Fibroblast of skin of back (primary cell): ENCODE measurements at places on chromosomes 13 and 19.

DNA sequence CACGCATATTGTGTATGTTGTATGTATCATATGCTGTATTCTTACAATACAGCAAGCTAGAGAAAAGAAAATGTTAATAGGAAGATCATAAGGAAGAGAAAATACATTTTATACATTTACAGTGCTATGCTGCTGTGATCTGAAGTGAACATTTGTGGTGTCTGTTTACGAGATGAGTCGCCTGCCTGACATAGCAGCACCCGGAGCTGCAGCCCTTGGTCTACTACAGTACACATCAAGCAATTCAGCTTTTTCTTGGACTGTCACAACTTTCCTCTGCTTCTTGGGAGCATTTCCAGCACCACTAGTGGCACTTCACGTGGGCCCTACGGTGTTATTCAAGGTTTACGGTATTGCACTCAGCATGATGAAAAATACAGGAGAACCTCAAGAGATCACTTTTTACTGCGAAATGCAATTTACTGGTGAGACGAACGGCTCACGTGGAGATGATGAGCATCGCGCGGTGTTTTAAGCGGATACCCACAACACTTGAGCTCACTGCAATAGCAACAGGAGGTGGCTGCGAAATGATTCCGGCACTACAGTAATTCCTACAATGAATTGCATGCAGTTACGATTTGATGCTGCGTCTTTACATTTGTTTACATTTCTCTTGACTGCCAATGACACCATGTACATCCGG, 308.4 kb downstream of the FGF9 start:
- DNase-seq: peak; percentile 37

GRCh38 chr19:48965806-48966540, 864 bp downstream of the FTL start:
- DNase-seq: peak; percentile 86

DNA sequence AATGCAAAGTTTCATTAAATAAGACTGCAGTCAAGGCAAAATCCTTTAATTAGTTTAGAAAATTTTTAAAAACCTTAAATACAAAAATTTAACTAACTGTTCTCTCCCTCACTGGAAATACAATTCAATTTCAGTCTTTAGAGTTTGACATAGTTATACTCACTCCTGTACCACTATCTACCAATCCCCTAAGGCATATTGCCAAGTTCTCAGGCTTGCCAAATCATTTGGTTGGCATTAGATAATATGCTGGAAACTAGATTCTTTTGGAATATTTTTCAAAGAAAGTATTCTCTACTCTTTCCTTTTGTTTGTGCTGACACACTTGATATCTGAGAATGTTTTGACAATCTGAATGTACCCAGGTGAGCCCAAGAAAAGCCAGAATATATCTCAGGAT, 77.2 kb downstream of the TSC22D1 start:
- DNase-seq: peak; percentile 12

DNA sequence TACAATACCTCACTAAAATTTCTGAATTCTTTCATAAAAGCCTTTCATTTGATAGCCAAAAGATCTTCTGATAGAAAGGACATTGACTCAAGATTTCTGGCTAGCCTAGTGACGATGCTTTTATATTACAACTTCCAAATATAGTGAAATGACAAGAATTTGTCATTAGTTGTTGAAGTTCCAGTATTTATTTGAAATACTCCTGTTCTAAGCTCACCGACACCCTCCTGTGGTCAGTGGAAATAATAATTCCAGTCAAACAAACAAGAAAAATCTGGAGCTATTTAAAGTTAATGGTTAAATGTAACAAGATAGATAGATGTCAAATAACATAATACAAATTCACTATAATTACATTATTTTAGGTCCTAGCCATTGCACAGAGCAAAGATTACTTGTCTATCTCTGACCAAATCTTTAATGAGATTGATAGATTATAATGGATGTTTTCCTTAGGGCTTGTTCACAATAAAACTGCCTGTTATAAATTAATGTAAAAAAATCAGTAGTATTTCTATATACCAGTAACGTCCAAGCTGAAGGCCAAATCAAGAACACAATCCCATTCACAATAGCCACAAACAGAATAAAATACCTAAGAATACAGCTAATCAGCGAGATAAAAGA, 195.5 kb downstream of the RGCC start:
- peak; percentile 68 for DNase-seq

DNA sequence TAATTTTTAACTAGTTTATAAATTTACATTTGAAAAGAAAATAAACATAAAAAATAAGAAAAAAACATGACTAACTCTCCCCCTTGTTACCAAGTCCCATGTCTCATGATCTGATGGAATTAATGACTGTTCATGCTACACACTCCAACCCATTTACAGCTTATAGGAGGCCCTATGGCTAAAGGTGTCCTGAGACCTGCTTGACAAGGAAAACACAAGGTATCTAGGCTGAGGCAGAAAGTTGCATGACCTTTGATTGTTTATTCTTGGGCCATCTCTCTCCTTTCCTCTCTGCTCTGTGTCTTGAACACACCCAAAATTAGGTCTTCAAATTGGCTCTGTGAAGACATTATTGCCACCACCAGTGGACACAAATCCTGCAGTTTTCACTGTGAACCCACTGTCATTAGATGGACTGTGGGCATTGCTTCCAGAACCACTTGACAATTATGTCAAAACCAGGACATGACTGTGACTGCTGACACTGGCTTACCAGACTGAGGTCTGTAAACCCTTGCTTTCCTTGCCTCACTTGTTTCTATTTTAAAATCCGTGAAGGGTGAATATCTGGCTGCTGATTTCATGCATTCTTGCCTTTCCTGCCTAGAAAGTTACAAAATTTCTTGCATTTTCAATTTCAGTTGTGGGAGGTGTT, 386.5 kb upstream of the SPRY2 start:
- no peak for DNase-seq

GRCh38 chr13:74710006-74710405, 575.8 kb upstream of the KLF12 start:
- no peak for DNase-seq

- DNase-seq: no peak
These were observed 562.5 kb downstream of the GPC5 start for GRCh38 chr13:91960947-91961346.

DNA sequence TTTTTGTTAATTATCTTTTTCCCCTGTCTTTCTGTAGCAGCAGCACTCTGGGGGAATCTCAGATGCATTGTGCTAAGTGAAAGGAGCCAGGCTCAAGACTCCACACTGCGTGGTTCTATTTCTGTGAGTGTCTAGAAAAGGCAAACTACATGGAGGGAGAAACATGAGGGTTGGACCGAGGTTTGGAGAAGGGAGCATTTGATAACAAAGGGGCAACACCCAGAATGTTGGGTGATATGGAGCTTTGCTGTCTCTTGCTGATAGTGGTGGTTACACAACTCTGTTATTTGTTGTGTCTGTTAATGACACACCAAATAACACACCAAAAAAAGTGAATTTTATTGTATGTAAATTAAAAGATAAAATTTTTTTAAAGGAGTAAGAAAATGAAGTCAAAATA, 107.8 kb downstream of the COL4A2 start:
- no peak for DNase-seq

DNA sequence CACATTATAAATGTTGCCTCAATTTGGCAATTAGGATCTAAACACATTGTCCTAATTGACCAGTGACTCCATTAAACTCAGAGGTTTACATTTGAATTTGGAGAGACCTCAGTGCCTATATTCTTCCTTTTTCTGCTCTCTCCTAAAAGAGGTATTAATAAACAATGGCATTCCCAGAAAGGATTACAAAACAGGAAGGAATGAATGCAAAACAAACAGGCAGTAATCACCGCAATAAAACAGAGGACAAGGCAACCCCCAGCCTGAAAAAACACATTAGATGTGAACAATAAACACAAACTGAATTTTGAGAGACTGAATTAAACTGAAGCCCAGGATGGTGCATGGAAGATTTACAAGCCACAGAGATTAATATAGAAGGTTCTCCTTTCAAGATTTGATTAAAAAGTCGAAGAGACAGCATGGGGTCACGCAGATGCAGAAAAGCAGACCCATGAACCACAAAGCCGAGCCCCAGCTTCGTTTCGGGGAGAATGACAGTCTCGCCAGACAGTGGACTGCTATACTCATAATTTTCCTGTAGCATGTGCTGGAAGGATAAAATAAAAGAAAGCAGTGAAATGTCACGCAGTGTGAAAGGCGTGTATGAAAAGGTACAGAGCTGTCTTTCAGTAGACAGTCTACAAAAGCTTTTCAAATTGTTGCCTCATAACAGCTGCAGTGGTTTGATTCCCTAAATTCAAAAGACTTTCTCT, 503.0 kb downstream of the LIG4 start:
- no peak for DNase-seq

DNA sequence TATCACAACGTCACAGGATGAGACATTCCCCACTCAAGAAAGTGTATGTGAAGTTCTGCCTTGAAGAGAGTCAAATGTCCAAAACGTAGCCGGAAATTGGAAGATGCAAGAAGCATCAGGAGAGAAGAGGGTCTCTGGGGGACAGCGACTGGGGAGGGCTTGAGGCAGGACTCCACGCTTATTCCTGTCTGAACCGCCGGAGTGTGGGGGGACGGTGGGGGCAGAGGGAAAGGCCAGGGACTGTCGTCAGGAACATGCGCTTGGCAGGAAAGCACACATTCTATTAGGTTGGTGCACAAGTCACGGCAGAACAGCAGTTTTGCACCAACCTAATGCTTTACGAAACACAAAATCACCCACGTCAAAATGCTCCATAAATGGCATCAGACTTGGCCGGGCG, 95.3 kb upstream of the TM9SF2 start:
- no peak for DNase-seq

- no peak for DNase-seq
These were observed 3.4 kb upstream of the TEKTIP1 start for GRCh38 chr19:3535563-3535965.

DNA sequence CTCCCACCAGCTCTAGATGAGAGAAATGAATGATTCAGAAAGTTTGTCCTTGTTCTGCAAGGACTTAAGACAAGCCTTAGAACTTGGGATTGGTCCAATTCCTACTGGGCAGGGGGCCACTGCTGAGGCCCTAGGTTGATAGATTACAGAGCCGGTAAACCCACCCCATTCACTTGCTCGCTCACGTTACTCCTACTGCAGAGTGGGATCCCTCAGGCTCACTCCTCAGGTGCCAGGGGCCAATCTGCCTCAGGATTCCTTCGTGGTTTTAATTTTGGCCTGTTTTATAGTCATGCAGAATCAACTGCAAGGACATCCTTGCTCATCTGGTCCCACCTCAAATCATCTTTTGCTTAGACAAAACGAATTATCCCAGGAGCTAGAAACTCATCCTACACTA, 59.0 kb downstream of the SERP2 start:
- DNase-seq: no peak

- peak; percentile 33 for DNase-seq
These were observed 7.7 kb downstream of the TECR start for GRCh38 chr19:14536926-14537692.

DNA sequence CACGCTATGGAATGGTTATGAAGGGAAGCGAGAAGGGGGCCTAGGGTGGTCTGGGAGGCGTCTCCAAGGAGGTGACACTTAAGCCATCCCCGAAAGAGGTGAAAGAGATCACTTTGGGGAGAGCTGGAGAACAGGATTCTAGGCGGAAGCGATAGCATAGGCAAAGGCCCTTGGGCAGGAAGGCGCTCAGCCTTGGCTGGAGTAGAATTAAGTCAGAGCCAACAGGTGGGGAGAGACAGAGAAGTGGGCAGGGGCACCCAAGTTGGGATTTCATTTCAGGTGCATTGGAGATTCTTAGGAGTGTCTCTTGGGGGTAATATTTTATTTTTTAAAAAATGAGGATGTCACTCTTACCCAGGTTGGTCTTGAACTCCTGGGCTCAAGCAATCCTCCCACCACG, 9.6 kb downstream of the SNRPD2 start:
- no peak for DNase-seq

GRCh38 chr13:53357582-53357981, 329.0 kb downstream of the OLFM4 start:
- no peak for DNase-seq

- peak; percentile 66 for DNase-seq
These were observed 11.3 kb upstream of the PNMA8A start for GRCh38 chr19:46482631-46483030.

GRCh38 chr19:5801796-5802619, 2.9 kb upstream of the NRTN start:
- DNase-seq: peak; percentile 33

GRCh38 chr13:35882722-35883497, 248.3 kb downstream of the DCLK1 start:
- no peak for DNase-seq

GRCh38 chr19:35549174-35549788, 3.9 kb downstream of the TMEM147 start:
- DNase-seq: peak; percentile 63

DNA sequence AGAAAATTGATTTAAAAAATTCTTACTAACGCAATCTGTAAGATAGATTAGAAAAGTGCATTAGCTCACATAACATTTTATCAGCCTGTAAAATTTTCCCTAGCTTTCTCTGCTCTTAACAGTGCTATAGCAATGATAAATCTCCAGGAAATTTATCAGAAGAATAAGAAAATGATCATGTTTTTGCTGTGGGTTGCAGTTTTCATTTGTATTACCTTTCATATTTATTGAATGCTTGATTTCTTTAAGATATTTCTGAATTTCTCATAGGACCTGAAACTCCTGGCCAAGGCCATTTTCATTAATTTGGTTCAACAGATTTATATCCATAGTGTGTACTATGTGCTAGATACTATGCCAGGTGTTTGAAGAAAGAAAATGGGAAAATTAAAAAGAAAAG, 130.3 kb upstream of the STARD13 start:
- no peak for DNase-seq

- DNase-seq: no peak
These were observed 762.1 kb upstream of the ARGLU1 start for GRCh38 chr13:107329991-107330390.

GRCh38 chr13:73335210-73335609, 276.4 kb downstream of the KLF5 start:
- peak; percentile 65 for DNase-seq

DNA sequence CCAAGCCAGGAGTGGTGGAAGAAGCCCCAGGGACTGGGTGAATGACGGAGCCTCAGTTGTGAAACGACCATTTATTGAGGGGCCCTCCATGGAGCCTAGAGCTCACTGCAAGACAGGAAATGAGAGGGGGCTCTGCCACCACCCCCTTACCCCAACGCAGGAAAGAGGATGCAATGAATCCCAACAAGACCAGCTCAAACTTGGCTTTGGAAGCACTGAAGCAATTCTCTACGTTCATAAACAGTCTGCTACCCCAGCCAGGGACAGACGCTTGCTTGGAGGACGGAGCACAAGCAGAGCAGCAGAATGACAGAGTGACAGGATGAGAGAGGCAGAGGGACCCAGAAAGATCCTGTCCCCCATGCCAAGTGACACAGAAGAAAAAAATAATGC, 1.0 kb downstream of the PRKACA start:
- no peak for DNase-seq

DNA sequence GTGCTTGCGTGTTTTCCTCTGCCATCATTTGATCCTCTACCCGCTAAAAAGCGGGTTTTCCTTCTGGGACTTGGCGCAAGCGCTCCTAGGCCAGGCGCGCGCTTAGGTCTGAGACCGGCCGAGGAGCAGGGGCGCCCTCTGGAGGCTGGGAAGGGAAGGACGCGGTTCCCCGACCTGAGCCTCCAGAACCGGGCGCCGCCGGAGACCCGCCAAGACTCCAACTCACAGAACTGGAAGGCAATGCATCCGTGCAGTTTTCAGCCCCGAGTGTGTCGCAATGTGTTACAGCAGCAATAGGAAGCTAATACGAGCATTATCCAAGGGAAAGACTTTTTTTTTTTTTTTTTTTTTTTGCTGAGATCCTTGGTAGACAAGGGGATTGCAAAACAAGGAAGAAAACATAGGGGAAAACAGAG, 190.9 kb downstream of the COL4A1 start:
- DNase-seq: peak; percentile 63
